ENCODE measurements at places on chromosomes 1 and 21. TPM values are rescaled to one million over a fixed set of nuclear protein-coding genes. Genes with fewer than 3 reads are reported as not detected.

DNA sequence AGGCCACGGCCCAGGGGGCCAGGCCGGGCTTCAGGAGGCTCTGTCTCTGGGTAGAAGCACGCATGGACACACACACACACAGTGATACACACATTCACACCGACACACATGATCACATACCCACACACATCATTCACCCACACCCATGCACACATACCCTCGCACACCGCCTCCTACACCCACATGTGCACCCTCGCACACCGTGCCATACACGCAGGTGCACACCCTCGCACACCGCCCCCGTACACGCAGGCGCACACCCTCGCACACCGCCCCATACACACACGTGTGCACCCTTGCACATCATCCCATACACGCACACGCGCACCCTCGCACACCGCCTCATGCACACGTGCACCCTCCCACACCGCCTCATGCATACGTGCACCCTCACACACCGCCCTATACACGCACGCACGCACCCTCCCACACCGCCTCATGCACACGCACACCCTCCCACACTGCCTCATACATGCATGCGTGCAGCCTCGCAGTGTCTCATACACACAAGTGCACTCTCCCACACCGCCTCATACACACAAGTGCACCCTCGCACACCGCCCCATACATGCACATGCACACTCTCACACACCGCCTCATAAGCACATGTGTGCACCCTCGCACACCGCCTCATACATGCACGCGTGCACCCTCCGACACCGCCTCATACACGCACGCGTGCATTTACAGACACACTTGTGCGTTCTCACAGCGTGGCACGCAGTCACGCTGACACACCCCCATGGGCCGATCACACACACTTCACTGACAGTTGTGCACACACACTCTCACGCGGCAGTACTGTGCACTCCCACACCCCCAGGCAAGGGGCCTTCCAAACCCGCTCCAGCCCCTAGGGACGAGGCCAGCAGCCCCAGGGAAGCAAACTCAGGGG is 128.1 kb downstream of the SIK1 start:
- peak; percentile 58 for DNase-seq

LORICRIN gene
- total RNA-seq = not detected

- no peak for DNase-seq
Observed at GRCh38 chr1:53410100-53410541, 49.1 kb upstream of the DMRTB1 start.

GSTM5 gene
- 2.6 TPM for total RNA-seq

NUP210L gene
- 0.48 TPM for total RNA-seq

GRCh38 chr1:221829327-221830015 is 87.6 kb upstream of the DUSP10 start:
- DNase-seq = no peak
